ENCODE measurements at places on chromosomes 2 and 18. TPM values are rescaled to one million over a fixed set of nuclear protein-coding genes. Genes with fewer than 3 reads are reported as not detected.

Gene RESP18
- total RNA-seq, result not detected

Gene ICOS
- total RNA-seq, result not detected

Gene UGT1A5
- not detected for total RNA-seq

Gene FARSB
- 18.0 TPM for total RNA-seq

Gene NPHP1
- total RNA-seq, result 4.8 TPM

Gene SPDYA
- 1.3 TPM for total RNA-seq

Gene DYNAP
- total RNA-seq, result not detected

Gene PLEK
- total RNA-seq, result not detected

Gene ANKRD29
- 0.43 TPM for total RNA-seq

Gene PLA2R1
- total RNA-seq, result 13.0 TPM

Gene TTR
- total RNA-seq, result not detected

Gene LAMA3
- total RNA-seq, result 2.6 TPM

Gene LONRF2
- 1.3 TPM for total RNA-seq

Gene RNF125
- total RNA-seq, result under 0.01 TPM

Gene AMMECR1L
- 14.2 TPM for total RNA-seq

Gene RFX8
- 1.7 TPM for total RNA-seq

Gene CELF4
- total RNA-seq, result not detected

Gene QPCT
- total RNA-seq, result 27.1 TPM

Gene GPR45
- total RNA-seq, result not detected

Gene ARL5A
- 59.6 TPM for total RNA-seq

Gene FLACC1
- 0.64 TPM for total RNA-seq

Gene MYO3B
- total RNA-seq, result not detected

Gene TSPYL6
- not detected for total RNA-seq

Gene PIKFYVE
- 46.6 TPM for total RNA-seq

Gene INHBB
- under 0.01 TPM for total RNA-seq

Gene LIMS3
- 14.2 TPM for total RNA-seq

Gene DPYSL5
- not detected for total RNA-seq

Gene SERPINB10
- total RNA-seq, result not detected

Gene FTCDNL1
- total RNA-seq, result 0.32 TPM

Gene ADD2
- total RNA-seq, result not detected

Gene AKAIN1
- not detected for total RNA-seq

Gene LRATD1
- total RNA-seq, result 1.7 TPM

Gene SP140L
- total RNA-seq, result 16.8 TPM

Gene SCYGR4
- not detected for total RNA-seq

Gene FNDC4
- total RNA-seq, result 8.6 TPM

Gene IL1R1
- 62.6 TPM for total RNA-seq

Gene SERPINB12
- not detected for total RNA-seq

Gene SPTBN1
- 181 TPM for total RNA-seq

Gene NEMP2
- 3.9 TPM for total RNA-seq

Gene SULT1C2
- not detected for total RNA-seq

Gene MLPH
- total RNA-seq, result 40.6 TPM

Gene TUBA3E
- total RNA-seq, result not detected

Gene SP9
- under 0.01 TPM for total RNA-seq

Gene PCARE
- total RNA-seq, result not detected

Gene RUFY4
- total RNA-seq, result not detected

Gene APCDD1
- 3.5 TPM for total RNA-seq

Measured in fibroblast of villous mesenchyme (primary cell).